ENCODE measurements at places on chromosomes 1 and 21.

- no peak for DNase-seq
Measured at GRCh38 chr1:54276617-54277450, 76.9 kb downstream of the MRPL37 start.

DNA sequence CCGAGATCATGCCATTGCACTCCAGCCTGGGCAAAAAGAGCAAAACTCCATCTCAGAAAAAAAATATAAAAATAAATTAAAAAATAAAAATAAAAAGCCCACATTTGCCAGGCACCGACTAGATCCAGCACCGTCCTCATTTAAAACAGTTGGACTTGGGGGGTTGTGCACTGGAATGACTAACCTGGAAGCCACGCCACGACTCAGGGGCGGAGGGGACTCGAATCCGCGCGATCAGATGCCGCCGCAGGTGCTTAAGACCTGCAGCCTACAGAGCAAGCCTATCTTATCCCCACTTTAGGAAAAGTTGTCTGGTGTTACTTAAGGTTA, 38.5 kb downstream of the ZBTB8OS start:
- DNase-seq = no peak

DNA sequence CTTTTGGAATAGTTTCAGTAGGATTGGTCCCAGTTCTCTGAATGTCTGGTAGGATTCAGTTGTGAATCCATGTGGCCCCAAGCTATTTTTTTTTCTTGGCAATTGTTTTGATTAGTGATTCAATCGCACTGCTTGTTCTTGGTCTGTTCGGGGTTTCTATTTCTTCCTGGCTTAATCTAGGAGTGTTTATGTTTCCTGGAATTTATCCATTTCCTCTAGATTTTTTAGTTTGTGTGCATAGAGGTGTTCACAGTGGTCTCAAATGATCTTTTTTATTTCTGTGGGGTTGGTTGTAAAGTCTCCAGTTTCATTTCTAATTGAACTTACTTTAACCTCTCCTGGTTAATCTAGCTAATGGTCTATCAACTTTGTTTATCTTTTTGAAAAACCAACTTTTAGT, 117.6 kb downstream of the NME7 start:
- no peak for DNase-seq

DNA sequence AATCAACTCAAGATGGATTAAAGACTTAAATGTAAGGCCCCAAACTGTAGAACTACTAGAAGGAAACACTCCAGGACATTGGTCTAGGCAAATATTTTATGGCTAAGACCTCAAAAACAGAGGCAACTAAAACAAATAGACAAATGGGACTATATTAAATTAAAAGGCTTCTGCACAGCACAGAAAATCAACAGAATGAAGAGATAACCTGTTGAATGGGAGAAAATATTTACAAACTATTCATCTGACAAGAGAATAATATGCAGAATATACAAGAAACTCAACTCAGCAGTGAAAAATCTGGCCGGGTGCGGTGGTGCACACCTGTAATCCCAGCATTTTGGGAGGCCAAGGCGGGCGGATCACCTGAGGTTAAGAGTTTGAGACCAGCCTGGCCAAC, 84.1 kb upstream of the HNRNPU start:
- DNase-seq = no peak

DNA sequence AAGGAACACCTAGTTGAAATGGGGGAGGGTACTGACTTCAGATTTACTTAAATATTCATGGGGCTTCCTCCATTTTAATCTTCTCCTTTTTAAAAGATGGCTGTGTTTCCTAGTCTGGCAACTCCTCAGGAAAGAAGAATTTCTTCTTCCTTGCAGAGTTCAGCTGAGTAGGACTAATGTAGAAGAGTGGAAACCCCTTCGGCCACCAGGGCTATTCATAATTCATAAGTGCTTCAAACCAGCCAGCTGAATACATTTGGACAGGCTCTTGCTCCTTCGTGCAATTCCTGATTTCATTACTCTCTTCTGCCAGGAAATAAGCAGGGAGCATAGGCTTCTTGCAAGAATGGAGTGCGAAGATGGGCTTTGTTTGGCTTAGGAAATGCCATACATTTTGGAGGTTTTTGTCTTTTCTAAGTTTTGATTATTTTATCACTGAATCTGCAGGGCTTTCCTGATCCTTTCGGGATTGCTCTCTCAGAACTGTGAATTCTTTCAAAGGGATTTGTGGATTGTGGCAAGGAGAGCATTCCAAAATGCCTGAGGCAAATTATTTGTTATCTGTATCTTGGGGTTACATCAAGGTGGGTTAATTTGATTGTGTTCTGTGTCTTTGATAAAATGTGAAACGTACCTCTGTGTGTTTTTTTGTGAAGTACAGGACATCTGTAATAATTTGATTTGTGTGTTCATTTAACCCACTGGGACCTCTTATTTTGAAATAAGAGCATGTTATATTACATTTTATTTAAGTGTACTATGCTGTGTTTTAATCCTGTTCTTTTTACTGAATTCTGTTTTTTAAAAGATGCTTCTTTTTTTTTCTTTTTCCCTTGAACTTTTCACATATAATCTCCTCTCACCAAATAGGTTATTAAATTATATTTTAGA, 179.4 kb upstream of the SGIP1 start:
- DNase-seq = peak; percentile 48

DNA sequence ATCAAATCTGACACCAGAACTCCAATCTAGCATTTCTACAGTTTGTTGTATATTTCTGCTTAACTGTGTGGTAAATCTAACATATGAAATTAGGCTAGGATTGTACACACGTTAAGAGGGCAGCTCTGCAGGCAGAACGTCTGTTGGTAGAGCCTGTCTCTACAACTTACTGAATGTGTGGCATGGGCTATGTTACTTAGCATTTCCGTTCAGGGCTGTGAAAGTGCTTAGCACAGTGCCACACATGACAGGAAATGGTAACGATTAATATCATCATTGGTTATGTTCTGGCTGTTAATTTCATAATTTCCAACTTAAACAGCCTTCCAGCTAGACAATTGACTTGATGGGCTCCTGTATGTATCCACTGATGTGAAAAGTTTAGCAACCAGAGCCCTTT, 9.6 kb upstream of the C8B start:
- DNase-seq = no peak

DNA sequence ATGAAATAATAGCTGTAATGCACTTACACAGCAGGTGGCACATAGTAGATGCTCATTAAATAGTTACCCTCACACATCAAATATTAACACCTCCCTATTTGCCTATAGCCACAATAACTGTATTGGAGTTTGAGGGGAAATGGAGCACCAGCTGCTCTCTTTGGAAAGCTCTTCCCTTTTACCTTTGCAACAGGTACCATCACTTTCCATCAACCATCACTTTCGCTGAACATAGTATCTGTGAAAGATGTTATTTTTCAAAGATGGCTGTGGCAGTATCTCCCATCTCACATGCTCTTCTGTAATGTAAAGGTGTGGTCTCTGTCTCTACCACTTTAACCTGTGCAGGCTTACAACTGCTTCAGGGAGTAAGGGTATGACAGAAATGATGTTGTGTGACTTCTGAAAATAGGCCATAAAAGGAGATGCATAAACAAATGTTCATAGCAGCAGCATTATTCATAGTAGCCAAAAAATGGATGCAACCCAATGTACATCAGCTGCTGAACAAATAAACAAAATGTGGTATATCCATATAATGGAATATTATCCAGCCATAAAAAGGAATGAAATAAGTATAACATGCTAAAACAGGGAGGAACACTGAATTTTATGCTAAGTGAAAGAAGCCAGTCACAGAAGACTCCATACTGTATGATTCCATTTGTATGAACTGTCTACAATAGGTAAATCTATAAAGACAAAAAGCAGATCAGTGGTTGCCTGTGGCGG, 288.3 kb downstream of the AKT3 start:
- DNase-seq = no peak

DNA sequence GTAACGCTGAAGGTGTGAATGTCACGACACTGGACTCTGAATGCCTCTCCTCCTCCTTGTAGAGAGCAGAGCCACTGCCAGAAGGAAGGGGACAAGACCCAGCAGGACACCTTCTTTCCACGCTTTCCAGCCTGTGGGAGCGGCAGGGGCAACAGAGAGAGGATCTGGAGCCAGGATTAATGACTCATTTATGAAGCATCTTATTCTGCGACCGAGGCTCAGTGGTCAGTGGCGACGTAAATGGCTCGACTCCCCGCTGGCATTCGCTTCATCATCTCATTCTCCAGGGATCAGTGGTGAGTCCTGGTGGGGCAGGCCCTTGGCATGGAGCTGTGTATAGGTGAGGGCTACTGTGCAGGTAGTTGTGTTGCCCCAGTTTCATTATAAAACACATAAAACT, 4.6 kb downstream of the SLC37A1 start:
- DNase-seq = no peak

DNA sequence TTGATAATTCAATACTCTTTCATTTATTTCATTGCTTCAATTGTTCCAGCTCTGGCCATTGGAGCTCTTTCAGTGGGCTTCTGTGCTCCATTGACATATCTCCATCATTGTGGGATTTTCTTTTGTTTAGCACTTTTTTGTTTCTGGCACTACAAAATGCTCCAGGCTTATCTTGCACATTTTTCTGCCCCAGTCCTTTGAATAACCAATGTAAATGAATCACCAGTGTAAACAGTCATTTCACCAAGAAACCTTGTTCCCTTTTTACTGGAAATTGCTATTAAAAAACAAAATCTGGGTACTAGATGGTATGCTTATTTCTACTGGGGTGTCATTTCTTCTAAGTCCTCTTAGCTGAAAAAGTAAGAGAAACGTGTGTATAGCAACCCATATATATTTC, 173.0 kb upstream of the LYPLAL1 start:
- DNase-seq = no peak

DNA sequence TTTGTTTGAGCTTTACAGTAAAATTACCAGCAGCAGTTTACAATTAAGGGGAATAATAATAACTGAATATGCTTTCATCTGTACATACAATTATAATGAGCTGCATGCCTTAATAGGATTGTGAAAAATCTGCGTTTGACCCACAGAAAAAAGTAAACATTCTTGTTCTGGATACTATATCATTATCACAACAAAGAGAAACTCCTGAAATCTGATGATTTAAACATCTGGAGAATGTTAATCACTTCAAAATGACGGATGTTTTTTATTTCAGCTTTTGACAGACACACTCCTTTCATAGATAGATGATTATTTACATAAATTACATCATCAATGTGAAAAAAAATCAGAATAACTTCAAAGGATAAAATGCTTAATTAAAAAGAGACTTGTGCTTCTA, 58.5 kb downstream of the TYW3 start:
- DNase-seq = no peak

GRCh38 chr21:32003411-32003810, 130.6 kb downstream of the HUNK start:
- DNase-seq = no peak

GRCh38 chr1:17662296-17662695, 92.8 kb upstream of the ACTL8 start:
- DNase-seq = no peak

GRCh38 chr1:203182387-203182953, 4.0 kb downstream of the CHI3L1 start:
- no peak for DNase-seq

GRCh38 chr1:33358114-33358794, 37.4 kb upstream of the A3GALT2 start:
- DNase-seq = no peak

DNA sequence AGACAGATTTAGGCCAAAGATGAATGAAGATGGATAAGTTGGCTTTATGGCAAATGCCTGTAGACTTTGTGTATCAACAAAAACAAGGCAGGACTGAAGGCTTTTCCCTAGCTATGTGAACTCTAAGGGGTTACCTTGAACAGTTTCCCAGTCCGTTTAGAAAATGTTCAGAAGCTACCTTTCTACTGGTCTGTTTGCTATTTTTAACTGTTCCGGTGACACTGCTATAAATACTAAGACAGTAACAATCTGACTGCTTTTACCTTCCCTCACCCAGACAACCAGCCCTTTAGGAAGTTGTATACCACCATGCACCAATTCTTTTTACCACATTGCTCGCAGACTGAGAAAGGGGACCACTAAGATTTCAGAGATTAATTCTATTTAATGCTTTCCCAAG, 102.2 kb downstream of the PHTF1 start:
- DNase-seq = no peak

DNA sequence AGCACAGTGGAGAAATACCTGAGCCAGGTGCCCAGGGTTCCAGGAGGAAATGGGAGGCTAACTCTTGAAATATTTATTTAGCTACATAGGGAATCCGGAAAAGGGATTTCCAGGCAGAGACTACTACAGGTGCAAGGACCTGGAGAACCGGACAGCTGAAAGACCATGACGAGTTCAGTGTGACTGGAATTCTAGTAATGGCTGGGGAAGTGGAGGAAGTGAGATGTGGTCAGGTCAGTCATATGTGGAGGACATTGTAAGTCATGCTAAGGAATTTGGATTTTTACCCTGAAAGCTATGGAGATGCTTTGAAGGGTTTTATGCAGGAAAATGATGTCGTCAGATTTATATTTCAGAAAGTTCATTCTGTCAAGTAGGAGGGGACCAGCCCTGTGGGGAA, 1.8 kb downstream of the CAP1 start:
- no peak for DNase-seq

DNA sequence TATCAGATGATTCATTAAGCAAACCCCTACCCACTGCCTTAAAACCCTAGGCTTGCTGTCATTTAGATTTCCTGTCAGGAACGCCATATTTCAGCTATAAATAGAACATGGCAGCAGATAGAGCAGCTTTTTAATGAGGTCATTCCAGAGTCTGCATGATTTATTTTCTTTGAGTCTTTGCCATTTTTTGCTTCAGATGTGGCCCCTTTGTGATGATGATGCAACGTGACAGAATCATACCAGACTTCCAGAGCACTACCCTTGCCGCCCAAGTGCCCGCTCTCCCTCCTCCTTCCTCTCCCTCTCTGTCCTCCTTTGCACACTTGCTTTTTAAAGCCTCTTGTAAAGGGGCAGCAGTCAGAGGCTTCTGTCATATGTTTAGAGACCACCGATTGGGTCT, 55.5 kb upstream of the TRIM67 start:
- DNase-seq = no peak

GRCh38 chr1:21362096-21362495, 71.8 kb upstream of the ECE1 start:
- DNase-seq = no peak

- no peak for DNase-seq
Measured at GRCh38 chr1:17839641-17840196, 84.6 kb downstream of the ACTL8 start.

GRCh38 chr1:162498496-162498810, 835 bp downstream of the UHMK1 start:
- DNase-seq = no peak

Measured in left hindlimb (tissue), 1 donor.